Activated gamma-delta T cell treated with Interleukin-2 at 50 U/mL for 16 hours (primary cell): ENCODE measurements at places on chromosomes 4 and X.

GRCh38 chr4:75371915-75372314 lies 142.3 kb downstream of the RCHY1 start:
- no peak for DNase-seq

DNA sequence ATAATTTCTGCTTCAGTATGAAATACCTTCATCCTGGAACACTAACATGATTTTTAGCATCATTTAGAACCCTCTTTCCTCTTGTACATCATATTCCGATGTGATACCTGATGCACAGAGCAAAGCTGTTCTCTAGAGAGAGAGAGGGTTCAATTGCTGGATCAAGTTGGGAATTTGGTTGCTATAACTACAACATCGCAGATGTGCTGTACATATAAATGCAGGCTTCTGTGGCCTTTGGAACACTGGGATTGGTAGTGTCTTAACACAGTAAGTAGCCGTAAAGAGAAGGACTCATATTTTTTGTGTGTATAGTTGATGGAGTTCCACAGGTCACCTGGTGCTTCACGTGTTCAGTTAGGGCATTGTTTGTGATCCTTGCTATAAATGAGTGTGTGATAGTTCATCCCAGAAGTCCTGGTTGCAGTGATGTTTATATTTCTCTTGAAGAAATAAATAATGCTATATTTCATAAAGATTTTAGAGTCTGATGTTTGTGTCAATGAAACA lies 119.2 kb downstream of the RAPGEF2 start:
- DNase-seq, result no peak

DNA sequence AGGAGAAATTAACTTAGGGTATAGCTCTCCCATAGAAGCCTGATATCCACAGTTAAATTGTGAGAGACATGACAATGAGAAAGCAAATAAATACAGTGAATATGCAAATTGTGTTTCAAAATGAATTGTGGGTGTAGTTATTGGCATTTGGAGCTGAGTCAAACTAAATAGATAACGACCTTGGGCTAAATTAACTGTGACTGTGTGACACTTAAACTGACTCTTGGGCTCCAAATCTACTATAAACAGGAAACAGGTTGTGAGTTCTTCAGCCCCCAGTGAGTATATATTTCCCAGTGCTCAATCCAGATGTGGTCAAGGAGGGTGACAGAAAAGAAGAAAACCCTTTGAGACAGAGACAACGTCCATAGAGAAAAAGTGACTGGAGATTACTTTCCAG lies 11.3 kb upstream of the MAGEA10 start:
- DNase-seq, result no peak

- no peak for DNase-seq
These were observed 181.6 kb upstream of the NOCT start for GRCh38 chr4:138833974-138834373.

GRCh38 chrX:108735679-108736508 lies 469 bp downstream of the IRS4 start:
- DNase-seq, result no peak

- DNase-seq, result no peak
These were observed 436.1 kb downstream of the PCDH7 start for GRCh38 chr4:31156221-31156620.

DNA sequence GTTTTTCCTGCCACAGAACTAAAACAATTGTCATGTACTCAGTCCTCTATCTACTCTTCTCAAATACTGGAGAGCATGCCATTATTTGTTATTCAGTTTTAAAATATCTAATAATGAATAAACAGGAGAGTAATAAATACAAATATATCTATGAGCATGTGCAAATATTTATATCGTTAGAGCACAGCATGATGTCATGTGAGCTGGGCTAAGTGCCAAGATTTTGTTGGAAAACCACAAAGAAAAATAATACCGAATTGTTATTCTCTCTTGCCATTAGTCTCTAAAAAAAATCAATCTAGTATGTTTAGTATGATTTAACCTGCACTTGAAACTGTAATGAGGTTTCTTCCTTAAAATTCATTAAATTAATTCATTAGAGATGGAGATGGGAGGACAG lies 97.3 kb downstream of the DDX60 start:
- DNase-seq, result no peak

DNA sequence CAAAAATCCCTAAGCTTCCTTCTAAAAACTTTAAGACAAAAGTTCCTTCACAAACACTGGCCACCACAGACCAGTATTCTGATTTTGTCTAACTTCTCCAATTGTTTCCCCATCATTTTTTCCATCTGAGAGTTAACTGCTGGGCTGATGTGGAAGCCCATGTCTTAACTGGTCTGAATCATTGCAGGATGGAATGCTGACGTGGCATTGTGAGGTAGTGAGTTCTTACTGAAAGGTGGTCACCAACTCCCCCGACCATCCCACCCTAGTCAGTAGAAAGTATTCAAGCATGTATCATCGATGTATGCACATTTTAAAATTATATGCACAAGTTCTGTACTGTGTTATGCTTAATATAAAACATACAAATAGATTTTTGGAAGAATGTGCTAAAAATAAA lies 99.1 kb upstream of the SMIM10 start:
- no peak for DNase-seq

DNA sequence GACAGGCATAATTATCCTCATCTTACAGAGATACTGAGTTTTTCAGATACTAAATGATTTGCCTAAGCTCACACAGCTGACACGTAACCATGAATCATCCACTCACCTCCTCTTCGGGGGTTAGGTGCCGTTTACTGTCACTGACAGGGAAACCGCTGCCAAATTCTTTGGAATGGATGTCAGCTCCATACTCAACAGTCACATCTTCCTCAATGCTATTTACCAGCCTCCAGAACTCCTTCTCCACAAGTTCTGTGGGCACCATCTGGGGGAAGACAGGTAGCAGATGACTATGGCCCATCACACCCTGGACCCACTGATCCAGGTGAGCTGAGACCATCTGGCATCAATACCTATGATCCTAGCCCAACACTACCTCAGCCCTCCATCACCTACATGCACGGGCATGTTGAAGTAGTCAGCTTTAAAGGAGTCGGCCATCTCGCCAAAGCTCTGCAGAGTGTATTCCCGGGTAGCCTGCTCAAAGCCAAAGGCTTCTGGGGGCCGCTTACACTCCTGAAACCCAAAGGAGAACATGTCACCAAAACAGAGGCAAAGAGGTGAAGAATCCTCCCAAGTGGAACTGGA lies 13.5 kb downstream of the KDM5C start:
- DNase-seq, result no peak

DNA sequence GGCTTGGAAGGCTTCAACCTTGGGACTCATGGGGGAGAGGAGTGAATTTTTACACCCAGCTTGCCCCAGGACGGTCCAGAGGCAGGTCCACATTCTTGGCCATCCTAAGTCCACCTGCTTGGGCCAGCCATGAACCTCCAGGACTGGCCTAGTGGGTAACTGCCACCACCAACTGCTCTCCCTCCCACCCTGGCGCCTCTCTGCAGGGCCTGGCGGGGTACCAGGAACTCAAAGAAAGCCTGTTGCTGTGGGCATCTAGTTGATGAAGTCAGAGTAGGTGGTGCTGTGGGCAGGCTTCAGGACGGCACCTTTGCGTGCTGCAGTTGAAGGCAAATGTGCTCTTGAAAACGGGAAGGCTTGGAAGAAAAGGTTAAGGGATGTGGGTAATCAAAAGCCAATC lies 12.0 kb downstream of the BCOR start:
- no peak for DNase-seq

DNA sequence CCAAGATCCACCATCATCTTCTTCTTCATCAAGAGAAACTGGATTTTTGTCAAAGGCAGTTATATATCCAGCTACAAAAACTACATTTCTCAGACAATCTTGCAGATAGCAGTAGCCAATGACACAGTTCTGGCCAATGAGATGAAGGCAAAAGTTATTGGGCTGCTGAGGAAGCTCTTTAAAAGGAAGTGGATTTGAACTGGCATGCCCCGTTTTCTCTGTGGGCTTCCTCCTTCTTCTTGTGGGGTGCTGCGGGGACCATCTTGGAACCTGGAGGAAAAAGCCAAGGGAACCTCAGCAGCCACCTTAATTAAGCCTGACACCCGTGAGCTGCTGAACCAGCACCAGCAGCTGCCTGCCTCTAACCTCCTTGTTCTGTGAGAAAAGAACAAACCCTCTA lies 4.8 kb downstream of the SMIM43 start:
- DNase-seq, result no peak

GRCh38 chr4:78910612-78911011 lies 28.6 kb downstream of the PAQR3 start:
- no peak for DNase-seq

DNA sequence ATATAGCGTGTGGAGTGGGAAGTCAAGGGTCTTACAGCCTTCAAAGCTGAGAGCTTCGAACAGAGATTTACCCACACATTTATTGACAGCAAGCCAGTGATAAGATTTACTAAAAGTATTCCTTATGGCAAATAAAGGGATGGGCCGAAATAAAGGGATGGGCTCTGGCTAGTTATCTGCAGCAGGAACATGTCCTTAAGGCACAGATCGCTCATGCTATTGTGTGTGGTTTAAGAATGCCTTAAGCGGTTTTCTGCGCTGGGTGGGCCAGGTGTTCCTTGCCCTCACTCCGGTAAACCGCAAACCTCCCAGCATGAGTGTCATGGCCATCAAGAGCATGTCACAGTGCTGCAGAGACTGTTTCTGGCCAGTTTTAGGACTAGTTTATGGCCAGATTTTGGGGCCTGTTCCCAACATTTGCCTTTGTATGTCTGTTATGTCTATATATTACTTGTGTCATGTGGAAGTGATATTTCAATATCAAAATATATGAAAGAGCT lies 53.5 kb downstream of the UGT2B10 start:
- DNase-seq, result no peak

DNA sequence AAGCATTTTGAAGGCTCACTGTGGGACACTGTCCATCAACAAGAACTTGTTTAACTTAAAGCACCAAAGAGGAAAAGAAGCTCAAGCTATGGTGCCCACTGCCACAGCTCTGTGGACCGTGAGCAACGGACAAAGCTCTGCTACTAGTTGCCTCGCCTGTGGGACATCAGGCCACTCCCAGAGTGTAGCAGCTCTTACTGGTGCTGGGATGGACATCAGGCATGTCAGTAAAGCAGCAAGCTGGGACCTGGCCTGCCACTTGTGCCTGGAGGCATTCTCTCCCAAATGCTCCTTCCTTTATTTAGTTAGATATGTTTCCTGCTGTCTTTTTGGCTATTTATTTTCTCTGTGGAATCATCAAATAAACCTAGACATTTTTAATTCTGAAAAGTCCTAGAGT lies 46.7 kb downstream of the TMEM154 start:
- DNase-seq, result no peak

DNA sequence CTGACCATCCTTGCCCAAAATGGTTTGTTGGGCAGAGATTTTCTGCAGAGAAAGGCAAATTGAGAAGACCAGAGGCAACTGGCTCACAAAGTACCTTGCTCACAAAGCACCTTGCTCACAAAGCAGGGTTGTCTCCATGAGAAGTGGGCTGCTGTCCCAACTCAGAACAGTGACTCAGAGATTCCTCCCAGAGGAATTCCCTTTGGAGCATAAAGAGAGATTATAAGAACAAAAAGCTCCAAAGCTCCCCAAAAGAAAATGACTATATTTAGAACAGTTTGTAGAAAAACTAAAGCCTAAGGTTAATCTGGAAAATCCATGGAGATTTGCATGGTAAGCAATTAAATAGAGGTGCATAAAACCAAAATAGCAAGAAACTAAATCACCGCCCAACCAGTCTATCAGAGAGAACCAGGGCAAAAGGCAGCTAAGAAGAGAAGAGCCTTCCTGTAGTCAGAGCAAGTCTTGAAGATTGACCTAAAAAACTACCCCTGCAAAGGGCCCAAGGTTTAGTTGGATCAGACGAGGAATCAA lies 731.4 kb downstream of the FAT4 start:
- DNase-seq, result no peak

- no peak for DNase-seq
These were observed 31.8 kb downstream of the NAA11 start for GRCh38 chr4:79294064-79294463.

DNA sequence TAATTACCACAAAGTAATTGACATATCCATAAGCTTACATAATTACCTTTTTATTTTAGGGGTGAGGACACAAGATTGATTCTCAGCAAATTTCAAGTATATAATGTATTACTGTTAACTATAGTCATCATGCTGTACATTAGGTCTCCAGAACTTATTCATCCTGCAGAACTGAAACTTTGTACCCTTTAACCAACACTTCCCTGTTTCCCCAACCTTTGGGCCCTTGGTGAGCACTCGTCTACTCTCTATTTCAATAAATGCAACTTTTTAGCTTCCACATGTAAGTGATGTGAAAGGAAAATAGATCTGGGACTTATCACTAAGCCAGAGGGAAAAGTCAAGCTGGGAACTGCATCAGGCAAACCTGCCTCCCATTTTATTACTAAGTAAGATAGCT lies 33.6 kb upstream of the CCNG2 start:
- no peak for DNase-seq

DNA sequence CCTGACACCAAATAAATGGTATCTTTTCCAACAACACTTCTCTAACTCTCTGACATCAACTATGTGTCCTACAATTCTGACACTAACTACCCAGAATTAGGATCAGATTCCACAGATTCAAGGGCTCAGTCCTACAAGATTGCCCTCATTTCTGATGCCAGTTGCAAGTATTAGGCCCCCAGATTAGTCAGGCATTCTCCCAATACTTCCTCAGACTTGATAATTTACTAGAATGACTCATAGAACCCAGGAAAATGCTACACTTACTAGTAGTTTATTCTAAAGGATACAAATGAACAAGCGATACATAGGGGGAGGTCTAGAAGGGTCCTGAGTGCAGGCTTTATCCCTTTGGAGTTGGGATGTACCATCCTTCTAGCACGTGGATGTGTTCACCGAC lies 8.5 kb downstream of the TIGD2 start:
- no peak for DNase-seq

DNA sequence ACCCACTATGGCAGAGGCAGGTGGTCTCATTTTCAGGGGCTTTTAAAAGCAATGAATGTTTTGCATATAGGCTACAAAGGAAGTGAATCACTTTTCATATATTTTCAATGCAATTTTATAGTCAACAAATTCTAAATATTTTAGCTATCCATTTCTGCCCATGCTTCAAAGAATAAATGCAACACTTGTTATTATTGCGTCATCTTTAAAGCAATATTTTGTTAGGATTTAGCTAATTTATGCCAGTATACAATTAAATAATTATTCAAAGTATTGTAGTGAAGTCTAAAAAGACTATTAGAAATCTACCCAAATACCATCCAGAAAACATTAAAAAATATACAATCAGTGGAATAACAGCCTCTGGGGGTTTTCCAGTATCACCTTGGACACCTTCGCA lies 509.1 kb upstream of the SPANXN1 start:
- DNase-seq, result no peak

DNA sequence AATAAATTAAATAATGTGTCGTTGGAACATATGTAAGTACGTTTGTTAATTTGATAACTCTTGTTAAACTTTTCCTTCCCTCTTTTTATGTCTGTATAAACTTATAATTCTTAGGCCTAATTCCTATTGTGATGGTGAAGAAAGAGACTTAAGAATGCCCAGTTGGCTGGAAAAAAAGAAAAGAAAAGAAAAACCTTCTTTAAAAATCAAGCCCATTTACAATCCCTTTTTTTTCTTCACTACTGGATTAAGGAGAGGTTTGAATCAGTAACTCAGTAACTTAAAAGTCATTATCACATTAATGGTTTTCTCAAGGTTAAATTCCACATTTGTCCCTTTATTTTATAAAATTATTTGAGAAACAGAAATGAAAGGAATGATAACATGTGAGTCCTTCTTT lies 253.3 kb upstream of the MAGEB2 start:
- no peak for DNase-seq

- DNase-seq, result no peak
These were observed 452.1 kb upstream of the BOD1L1 start for GRCh38 chr4:14079601-14080000.

GRCh38 chrX:141638550-141638949 lies 49.0 kb downstream of the SPANXA2 start:
- no peak for DNase-seq

GRCh38 chr4:124486423-124486822 lies 226.1 kb downstream of the ANKRD50 start:
- DNase-seq, result no peak
